ENCODE measurements at places on chromosomes 11 and 22.

- no peak for DNase-seq
These were observed 58.8 kb downstream of the APOL3 start for GRCh38 chr22:36101756-36102155.

DNA sequence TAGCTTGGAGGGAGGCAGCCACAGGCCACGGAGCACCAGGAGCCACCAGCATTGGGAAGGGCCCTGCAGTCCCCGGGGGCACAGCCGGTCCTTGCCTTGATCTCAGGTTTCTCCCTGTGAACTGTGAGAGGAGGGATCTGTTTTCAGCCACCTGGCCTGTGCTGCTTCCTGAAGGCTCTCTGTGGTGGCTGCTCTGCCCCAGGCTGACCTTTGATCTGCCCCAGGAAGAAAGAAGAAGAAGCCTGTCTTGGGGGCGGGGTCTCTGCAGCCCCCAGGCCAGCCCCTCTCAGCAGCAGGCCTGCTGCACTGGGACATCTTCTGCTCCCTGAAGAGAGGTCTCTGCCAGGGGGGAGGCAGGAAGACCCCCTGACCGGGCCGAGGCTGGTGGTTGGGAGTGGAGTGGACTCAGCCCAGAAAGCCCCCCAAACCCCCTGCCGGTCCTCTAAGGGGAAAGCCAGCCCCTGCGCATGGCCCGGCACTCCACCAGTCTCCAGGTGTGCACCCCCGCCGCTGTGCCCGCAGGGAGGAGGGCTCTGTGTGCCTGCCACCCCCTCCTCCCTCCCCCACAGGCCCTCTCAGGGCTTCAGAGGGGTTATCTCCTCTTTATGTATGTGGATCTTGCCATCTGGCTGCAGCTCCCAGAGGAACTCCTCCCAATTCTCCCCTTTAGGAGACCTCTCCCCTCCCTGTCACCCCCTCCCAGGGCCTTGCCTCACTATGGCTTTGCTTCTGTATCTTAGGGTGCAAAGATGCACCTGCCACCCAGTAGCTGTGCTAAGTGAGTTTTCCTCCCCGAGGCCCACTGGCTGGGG, 675.3 kb downstream of the BRD1 start:
- DNase-seq, result no peak

- DNase-seq, result no peak
These were observed 68.4 kb downstream of the CCDC34 start for GRCh38 chr11:27294654-27295053.

DNA sequence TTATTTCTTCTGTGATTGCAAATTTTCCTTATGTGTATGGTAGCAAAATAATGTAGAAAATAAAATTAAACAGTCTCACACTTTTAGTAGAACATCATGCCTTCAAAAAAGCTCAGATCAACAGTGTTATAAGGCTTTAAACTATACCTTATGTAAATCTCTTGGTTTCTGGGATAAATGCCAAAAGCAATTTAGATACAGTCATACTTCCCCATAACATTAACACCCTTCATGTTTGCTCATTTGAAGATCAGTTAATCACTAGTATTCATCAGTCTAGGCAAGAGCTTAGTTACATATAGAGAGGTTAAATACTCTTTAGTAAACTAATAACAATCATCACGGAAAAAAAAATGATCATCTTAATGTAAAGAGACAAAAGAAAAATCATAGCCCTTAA, 421.8 kb upstream of the ANO3 start:
- DNase-seq, result no peak

GRCh38 chr11:16027621-16028020, 328.7 kb downstream of the SOX6 start:
- DNase-seq, result no peak

- peak; percentile 64 for DNase-seq
These were observed 975 bp upstream of the MDK start for GRCh38 chr11:46380340-46381047.

DNA sequence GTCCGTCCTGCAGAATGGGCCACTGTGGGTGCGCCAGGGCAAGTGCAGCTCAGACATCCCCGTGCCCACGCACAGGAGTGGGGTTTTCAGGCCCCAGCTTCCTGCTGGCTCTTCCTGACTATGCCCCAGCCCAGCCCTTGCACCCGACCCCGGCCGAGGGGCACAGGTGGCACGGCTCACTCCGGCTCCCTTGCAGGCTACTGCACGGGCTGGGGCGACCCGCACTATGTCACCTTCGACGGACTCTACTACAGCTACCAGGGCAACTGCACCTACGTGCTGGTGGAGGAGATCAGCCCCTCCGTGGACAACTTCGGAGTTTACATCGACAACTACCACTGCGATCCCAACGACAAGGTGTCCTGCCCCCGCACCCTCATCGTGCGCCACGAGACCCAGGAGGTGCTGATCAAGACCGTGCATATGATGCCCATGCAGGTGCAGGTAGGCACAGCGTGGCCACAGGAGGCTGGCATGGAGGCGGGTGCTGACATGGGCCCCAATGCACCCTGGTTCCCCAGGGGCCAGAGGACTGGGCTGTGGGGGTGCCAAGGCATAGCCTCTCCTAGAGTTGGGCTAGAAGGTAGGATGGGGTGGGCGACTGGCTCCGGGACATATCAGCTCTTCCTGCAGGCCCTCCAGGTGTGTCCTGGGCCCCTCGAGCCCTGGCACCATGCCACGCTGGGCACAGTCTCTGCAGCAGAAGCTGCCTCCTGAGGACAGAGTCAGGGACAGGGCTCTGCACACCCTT, 27.7 kb downstream of the MUC2 start:
- no peak for DNase-seq

DNA sequence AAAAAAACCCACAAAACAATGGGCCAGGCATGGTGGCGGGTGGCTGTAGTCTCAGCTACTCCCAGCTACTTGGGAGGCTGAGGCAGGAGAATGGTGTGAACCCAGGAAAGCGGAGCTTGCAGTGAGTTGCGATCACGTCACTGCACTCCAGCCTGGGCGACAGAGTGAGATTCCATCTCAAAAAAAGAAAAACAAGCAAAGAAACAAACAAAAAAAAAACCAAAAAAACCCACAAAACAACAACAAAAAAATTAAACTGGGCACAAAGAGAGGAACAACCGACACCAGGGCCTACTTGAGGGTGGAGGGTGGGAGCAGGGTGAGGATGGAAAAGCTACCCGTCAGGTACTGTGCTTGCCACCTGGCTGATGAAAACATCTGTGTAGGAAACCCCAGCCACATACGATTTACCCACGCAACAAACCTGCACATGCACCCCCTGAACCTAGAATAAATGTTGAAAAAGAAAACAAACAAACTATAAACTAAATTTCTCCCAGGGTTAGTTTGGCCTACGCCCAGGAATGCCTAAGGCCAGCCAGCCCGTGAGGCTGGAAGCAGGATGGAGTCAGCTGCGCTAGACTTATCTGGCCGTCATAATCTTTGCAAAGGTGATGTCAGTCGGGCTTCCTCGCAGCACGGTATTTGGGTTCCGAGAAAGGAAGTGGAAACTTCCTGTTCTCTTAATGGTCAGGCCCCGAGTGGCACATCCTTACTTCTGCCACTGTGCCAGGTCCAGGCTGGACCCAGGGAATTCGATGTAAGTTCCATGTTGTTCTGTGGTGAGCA, 21.9 kb upstream of the CYB5R3 start:
- DNase-seq, result no peak

DNA sequence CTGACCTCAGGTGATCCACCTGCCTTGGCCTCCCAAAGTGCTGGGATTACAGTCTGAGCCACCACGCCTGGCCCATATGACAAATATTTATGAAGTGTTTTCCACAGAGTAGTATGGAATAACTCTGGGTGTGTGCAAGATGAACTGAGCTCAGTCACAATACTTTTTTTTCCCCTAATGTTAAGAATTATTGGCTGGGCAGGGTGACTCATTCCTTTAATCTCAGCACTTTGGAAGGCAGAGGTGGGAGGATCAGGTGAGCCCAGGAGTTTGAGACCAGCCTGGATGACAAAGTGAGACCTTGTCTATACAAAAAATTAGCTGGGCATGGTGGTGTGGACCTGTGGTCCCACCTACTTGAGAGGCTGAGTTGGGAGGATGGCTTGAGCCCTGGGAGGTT, 6.4 kb downstream of the PTPRJ start:
- DNase-seq, result no peak

DNA sequence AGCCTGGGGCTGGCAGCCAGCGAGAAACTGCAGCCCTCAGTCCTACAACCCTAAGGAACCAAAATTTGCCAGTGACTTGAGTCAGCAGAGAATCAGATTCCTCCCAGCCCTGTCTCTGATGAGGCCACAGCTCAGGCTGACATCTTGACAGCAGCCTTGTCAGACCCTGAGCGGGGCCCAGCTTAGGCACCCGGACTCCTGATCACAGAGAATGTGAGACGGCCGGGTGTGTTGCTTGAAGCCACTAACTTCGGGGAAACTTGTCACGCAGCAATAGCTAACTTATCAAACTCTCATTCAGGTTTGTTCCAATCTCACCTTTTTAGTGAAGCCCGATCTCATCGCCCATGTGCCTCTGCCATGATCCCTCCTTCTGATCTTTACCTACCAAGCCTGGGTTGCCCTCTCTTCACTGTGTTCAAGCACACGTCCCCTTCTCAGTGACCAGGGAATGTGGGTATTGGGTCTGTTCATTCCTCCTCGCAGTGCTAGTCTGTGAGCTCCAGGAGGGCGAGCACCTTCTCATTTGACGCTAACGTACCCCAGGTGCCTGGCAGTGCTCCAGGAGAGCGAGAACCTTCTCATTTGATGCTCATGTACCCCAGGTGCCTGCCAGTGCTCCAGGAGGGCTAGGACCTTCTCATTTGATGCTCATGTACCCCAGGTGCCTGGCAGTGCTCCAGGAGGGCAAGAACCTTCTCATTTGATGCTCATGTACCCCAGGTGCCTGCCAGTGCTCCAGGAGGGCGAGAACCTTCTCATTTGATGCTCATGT, 280.7 kb downstream of the BRD1 start:
- DNase-seq, result no peak

DNA sequence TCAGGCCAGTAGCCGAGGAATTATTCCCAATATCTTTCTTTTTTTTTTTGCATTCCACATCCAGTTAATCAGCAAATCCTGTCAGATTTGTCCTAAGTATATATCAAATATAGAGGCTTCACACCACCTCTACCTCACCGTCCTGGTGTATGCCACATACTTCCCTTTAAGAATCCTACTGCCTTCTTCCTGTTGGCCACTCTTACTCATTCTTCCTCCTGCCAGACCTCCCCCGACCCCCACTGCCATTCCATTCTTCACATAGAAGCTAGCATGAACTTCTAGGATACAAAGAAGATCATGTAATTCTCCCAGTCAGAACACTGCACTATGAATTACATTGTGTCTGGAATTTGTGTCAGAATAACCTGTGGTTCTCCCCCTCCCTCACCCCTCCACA, 89.5 kb downstream of the TRIM44 start:
- DNase-seq, result no peak

GRCh38 chr11:72451831-72452376, 17.6 kb upstream of the CLPB start:
- DNase-seq, result no peak

DNA sequence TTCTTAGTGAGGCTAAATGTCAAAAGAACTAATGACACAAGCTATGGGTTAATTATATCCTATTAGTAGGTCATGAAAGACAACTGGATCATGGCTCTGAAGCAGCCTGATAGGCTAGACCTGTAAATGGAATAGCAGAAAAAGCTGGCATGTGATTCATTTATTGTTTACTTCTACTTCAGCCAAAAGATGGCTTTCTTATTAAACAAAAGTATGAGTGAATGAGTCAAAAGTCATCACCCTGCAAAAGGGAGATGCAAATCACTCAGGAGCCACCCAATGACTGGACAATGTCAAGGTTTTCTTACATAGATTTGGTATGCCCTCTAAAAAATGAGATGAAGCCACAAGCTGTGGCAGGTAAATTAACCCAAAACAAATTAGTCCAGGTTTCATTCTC, 138.0 kb downstream of the TRPC6 start:
- no peak for DNase-seq

DNA sequence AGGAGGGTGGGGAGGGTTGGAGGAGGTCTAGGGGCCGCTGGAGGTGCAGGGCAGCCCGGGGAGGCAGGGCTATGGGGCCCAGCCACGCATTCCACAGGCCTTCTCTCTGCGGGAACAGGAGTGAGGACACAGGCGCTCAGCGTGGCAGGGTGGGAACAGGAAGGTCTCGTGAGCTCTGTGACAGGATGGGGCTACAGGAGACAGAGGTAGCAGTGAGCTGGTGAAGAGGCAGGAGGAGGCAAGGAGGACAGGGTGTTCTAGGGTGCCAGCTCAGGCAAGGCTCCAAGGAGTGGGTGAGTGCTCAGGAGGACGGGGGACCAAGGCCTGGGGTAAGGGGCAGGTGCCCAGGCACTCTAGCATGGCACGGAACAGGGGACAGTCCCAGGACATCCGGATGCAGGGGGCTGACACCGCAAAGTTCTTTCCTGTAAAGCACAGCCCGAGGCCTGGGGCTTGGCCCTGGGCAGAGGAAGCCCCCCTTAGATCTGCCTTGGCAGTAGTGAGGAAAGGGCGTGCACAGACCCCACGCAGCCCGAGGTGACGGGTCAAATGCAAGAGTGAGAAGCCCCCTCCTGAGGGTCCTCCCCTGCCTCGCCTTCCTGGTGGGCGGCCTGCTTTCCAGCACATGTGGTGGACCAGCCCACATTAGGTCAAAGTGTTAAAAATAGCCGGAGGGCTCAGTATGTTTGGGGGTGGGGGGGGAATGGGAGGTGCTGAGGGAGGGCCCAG, 4.7 kb upstream of the NEAT1 start:
- DNase-seq, result no peak

DNA sequence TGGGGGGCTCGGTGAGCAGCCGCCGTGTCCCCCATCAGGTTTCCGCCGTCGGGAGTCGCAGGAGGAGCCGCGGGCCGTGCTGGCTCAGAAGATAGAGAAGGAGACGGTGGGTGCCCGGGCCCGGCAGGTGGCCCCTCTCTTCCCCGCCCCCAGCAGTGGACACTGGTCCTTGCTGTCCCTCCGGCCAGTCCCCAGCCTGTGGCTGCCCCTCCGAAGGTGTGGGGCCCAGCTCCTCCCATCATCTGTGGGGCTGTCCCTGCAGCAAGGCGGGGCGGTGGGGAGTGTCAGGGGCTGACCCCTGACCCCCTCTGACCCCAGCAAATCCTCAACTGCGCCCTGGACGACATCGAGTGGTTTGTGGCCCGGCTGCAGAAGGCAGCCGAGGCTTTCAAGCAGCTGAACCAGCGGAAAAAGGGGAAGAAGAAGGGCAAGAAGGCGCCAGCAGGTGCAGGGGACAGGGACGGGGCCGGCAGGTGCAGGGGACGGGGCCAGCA, 15.3 kb downstream of the EPS8L2 start:
- no peak for DNase-seq
